NCI-H510A treated with DMSO at 0.1 percent for 48 hours (cell line): ENCODE measurements at places on chromosomes 2 and 18.

- DNase-seq, result peak; percentile 94
Measured at GRCh38 chr18:36296650-36297416, 680 bp upstream of the FHOD3 start.

DNA sequence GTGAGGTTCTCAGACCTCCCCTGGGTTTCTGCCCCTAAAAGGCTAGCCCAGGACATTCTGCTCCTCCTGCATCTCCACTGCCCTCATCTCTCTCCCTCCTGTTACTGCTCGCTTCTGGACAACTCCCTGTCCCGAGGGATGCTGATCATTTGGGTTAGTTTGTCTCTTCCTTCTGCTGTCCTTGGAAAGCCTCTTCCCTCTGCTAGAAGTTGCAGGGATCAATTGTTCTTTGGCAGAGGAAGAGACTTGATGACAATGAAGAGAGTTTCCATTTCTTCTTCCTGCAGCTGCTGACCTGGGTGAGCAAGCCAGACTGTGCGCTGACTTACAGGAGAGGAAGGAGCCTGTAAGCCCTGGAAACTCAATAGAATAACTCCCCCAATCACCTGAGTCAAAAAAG, 68.9 kb downstream of the RDH14 start:
- no peak for DNase-seq

GRCh38 chr2:168639018-168639417, 163.4 kb upstream of the NOSTRIN start:
- DNase-seq, result no peak

- peak; percentile 74 for DNase-seq
Measured at GRCh38 chr2:130798472-130799218, 38.1 kb upstream of the ARHGEF4 start.

DNA sequence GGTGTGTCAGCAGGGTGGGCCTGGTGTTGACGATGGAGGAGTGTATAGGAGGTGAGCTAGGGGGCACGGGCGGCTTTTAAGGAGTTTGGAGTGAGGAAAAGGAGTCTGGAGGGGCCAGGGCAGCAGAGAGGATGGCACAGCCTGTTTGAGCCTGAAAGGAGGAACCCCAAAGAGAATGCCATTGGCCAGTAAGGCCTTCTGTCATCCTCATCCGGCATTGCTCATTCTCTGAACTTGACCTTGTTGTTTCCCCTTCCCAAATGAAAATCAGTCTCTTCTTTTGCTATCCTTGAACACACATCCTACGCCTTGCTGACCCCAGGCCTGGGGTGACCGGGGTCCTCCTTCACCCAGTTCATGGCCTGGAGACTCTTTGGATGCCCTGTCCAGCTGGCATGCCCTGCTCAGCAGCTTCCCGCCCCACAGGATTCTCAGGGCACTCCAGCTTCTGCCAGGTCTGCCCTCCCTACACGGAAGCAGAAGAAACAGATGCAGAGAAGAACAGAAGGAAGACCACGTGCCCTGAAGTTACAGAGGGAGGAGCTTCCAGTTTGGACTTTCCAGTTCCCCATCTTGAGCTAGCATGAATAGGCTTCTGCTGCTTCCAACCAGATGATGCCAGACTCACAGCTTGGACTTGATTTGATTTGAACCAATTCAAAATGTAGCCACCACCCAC, 20.5 kb upstream of the KIF3C start:
- DNase-seq, result no peak

DNA sequence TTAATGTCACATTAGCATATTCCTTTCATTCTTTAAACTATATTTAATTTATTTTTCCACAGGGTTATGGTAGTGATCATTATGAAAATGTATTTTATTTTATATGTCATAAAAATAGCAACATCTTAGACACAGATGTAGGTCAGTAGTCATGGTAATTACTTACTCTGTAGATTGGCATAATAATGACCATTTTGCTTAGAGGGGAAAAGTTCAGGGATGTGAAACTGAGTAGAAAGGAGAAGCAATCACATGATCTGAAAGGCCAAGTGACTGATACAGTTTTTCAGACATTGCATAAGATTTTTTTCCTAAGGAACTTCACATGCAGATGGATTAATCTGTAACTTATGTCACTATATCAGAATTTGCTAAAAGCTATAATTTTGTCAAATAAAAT, 286.9 kb downstream of the CTNNA2 start:
- no peak for DNase-seq

- DNase-seq, result peak; percentile 31
Measured at GRCh38 chr2:239275044-239275685, 125.7 kb downstream of the HDAC4 start.

GRCh38 chr2:216181351-216181750, 72.2 kb downstream of the XRCC5 start:
- no peak for DNase-seq

DNA sequence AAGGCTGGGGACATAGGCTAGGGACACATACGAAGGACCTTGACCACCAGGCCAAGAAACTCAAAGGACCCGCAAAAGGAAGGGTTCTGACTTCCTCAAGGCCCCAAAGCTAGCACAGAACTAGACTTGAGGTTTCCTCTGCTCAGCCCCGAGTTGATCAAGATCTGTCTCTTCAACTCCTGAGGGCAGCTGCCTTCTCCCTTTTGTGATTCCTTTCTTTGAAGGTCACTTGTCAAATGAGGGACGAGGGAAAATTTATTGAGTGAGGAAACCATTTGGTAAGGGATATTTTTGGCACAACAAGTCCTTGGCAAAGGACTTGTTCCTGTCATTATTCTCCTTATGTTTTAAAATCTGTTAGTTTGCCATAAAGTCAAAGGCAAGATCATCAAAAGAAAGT, 12.3 kb upstream of the ROCK2 start:
- DNase-seq, result no peak

- DNase-seq, result peak; percentile 35
Measured at GRCh38 chr2:241391892-241392665, 36.0 kb downstream of the FARP2 start.

DNA sequence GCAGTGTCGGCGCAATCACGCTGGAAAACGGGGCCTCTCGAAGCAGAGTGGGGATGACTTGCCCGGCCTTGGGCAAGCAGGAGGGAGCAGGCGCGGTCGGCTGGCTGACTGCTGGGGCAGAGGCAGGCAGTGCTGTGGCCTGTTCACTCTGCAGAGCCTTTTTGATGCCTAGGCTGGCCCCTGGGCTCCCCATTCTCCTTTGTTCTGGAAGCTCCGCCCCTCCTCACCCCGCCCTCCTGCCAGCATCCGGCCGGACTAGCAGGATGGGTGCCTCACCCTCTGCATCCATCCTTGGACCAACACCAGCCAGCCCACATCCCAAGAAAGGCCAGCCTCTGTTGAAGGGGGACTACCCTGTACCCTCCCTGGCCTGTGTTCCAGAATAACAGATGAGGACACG, at the start of gene ASPRV1:
ASPRV1 (minus strand) TSS at position 136 of the 400 bp plus-strand sequence. CDS start 195 bp downstream, outside the sequence.
- no peak for DNase-seq

DNA sequence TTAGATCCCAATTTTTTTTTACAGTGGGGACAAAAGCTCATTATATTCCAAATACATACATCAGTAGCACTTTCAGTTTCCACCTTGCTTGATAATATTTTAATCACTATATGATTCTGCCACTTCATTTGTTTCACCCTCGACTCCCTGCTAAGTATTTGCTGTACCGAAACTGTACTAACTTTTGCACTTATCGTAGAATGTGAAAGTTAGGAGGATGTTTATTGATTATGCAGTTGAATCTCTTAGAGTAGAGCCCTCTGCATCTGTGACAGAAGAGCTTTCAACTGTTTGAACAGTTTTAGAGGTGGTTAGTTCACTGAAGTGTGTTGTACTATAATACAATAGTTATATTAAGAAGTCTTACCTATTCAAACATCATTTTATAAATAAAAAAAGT, 20.8 kb downstream of the NCOA1 start:
- DNase-seq, result no peak

GRCh38 chr2:227799202-227799601, 14.4 kb upstream of the CCL20 start:
- no peak for DNase-seq

GRCh38 chr2:72757177-72757775, 68.6 kb downstream of the EXOC6B start:
- no peak for DNase-seq

DNA sequence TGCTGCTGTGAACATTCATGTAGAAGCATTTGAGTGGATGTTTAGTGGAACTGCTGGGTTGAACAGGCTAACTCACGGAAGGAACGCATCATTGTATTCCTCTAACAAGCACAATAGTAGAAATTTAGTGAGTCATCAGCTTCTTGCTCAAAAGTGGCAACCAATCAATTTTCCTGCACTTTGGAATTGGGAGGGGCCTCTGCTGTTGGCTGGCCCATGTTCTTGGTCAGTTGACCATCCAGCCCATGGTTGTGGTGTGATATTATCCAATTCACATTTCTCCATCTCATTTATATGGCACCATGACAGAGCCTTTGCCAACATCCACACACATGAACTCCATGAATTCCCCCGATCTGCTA, 95.0 kb downstream of the TNFRSF11A start:
- no peak for DNase-seq

DNA sequence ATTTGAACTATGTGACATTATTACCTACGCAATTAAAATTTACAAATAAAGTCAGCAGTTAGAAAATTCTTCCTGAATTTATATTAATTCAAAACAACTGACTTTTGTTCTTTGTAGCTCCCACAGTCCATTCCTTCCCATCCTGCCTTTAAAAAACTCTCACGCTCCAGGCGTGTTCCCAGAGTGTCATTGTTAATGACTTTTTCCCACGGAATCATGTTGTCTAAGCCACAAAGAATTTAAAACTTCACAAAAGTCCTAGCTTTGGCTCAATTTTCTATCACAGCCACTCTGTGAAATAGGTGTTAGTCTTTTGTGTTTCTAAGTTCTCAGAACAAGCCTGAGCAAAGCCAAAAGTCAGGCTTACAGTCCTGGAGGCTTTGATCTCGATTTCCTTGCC, 26.5 kb downstream of the SLC1A4 start:
- DNase-seq, result no peak

DNA sequence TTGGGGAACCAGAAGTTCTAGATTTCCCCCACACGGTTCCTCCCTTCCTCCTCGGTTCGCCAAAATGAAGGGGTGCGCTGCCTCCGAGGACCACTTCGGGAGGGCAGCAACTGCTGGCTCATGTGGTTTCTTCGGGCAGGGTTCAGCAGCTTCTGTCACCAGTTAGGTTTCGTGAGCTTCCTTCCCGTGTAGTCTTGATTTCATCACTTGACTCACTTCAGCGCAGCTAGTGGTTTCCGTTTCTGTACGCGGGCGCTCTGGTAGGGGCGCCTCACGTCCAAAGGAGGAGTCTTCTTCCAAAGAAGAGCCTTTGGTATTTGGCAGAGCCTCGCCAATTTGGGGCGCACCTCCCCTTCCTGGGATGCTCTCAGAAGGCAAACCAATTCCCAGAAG, 485 bp upstream of the GALNT3 start:
- peak; percentile 58 for DNase-seq

DNA sequence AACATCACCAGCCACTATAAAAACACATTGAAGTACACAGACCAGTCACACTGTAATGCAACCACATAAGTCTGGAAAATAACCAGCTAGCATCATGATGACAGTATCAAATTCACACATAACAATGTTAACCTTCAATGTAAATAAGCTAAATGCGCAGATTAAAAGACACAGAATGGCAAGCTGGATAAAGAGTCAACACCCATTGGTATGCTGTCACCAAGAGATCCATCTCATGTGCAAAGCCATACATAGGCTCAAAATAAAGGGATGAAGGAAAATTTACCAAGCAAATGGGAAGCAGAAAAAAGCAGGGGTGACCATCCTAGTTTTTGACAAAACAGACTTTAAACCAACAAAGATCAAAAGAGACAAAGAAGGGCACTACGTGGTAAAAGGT, 110.8 kb downstream of the NR4A2 start:
- no peak for DNase-seq

- DNase-seq, result no peak
Measured at GRCh38 chr2:222332116-222332515, 33.3 kb upstream of the PAX3 start.

DNA sequence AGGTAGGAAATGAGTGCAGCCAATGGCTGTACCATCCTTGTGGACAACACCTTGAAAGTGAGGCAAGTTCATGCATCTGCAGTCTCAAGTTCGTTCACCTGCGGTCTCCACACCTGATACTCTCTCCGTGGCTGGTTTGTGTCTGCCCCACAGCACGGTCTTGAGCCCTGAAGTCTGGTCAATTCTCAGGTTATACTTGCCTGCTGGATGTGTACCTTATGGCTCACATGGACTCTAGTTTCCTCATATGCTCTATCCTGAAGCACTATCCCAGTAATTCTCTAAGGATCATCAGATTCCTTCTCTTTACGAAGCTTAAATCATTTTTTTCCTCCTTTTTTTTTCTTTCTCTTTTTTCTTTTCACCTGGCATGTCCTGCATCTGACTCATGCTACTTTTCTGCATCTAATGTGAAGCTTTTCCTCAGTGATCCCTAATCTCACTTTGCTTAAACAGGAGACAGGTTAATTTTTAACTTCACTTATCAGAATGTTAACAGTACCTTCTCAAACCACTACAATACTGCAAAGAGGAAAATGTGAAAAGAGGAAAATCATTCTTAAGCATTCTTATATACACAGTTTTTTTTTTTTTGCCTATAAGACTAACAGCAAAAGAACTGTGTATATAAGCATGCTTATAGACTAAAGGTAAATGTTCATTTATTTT, 511.2 kb downstream of the SOX11 start:
- DNase-seq, result no peak

GRCh38 chr2:157727693-157728092, 99.0 kb upstream of the ACVR1C start:
- DNase-seq, result no peak

- DNase-seq, result no peak
Measured at GRCh38 chr2:239141021-239141760, 259.6 kb downstream of the HDAC4 start.

DNA sequence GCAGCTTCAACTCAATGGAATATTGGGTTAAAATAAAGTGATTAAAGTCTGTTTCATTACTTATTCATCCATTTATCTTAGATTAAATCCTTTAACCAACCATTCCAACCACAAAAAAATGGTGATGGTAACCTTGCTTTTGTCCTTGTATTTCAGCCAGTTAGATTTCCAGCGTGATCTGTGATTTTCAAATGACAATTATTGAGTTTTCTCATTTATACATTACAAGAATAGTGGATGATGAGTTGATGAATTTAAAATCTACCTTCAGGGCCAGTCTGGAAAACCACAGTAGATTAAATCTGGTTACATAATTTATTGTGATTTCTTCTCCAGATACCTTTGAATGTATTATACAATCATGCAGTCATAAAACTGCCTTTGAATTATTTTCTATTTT, 29.7 kb upstream of the UNC80 start:
- DNase-seq, result no peak

GRCh38 chr2:108145557-108146326, 94.0 kb upstream of the SULT1C3 start:
- DNase-seq, result no peak
